ENCODE measurements at places on chromosomes 7 and 10. TPM values are rescaled to one million over a fixed set of nuclear protein-coding genes. Genes with fewer than 3 reads are reported as not detected.

Gene MRLN
- total RNA-seq = not detected

Gene XRCC2
- 7.7 TPM for total RNA-seq

Gene GCK
- not detected for total RNA-seq

Gene SPDYE2
- total RNA-seq = not detected

Gene FGFBP3
- 0.71 TPM for total RNA-seq

Gene ACTR3C
- total RNA-seq = 0.48 TPM

Gene SLC16A12
- not detected for total RNA-seq

Gene DDC
- not detected for total RNA-seq

Gene SLC25A13
- 23.9 TPM for total RNA-seq

Gene ACTL6B
- not detected for total RNA-seq

Gene OR2A5
- not detected for total RNA-seq

Gene OPN1SW
- not detected for total RNA-seq

Gene RSPH10B
- 3.4 TPM for total RNA-seq

Gene OR2A14
- not detected for total RNA-seq

Gene NKX1-2
- not detected for total RNA-seq

Gene MMP21
- total RNA-seq = not detected

Gene CC2D2B
- total RNA-seq = not detected

Gene ACHE
- not detected for total RNA-seq

Gene SPDYE9
- total RNA-seq = not detected

Gene GSTO2
- 1.3 TPM for total RNA-seq

Gene GIMAP5
- not detected for total RNA-seq

Gene WNT16
- total RNA-seq = not detected

Gene ZNF92
- 38.2 TPM for total RNA-seq

Gene ADGRA1
- total RNA-seq = not detected

Gene FRAT1
- total RNA-seq = 3.6 TPM

Gene SUGCT
- total RNA-seq = 0.48 TPM

Gene AS3MT
- not detected for total RNA-seq

Gene TMEM176B
- total RNA-seq = not detected

Data from Karpas-422 (cell line).